ENCODE measurements at places on chromosomes 2 and 18.

DNA sequence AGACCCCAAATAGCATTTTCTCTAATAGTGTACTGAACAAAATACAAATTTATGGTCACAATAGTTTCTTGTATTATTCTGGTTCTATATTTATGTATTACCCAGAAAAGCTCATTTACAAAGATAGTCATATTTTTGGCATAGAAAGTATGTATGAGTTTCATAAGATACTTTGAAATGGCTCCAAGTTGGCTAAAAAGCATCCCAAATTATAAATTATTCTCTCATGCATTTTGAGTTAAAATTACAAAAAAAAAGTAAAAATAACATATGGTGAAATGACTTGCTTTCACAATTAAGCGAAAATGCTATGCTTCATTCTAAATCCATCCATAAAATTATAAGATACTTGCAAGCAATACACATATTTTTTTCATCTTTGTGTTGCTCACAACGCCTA is 530.7 kb downstream of the ZNF804A start:
- no peak for DNase-seq

GRCh38 chr18:74234326-74235171 is 57.2 kb downstream of the CYB5A start:
- no peak for DNase-seq

DNA sequence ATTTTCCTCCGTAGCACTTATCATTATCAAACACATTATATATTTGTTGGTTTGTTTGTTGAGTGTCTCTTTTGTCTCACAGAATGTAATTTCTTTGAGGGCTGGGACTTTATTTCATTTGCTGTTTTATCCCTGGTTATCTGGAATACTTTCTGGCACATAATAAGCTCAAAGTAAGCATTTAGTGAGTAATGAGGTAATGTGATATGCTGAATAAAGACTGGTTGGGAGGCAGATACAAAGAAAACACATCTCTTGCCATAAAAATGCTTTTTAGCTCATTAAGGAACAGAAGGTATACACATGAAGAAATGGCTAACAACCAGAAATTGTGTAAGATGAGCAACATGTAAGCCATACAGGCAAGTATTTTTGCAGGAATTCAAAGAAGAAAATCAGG is 1411.8 kb downstream of the LRP1B start:
- no peak for DNase-seq

DNA sequence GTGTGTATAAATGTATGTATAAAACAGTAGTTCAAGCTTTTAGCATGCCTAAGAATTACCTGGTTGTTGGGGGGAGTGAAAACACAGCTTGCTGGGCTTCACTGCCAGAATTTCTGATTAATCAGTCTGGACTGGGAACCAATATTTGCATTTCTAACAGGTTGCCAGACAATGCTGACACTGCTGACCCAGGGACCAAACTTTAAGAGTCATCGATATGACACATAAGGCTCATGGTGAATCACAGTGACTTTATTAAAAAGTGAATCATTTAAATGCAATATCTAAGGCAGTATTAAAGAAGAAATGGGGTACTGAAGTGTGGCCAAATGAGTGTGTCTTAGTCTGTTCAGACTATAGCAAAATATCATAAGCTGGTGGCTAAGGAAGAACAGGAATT is 195.9 kb upstream of the DTNA start:
- DNase-seq, result no peak

DNA sequence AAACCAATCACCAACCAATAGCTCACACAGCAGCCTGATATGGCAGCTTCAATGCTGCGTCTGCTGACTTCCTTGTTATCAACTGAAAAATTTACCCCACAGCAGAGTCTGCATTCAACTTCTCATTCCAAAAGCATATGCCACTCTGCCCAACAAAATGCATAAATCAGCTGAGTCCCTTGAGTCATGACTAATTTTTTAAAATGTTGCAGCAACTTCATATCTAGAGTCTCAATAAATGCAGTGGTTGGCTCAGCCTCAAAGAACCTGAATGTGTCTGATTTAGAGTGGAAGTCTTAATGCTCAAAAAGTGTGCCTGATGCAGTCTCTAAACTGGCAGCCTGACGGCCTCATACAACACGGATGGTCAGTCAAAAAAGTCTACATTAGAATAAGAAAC is 46.5 kb downstream of the FARSB start:
- no peak for DNase-seq

DNA sequence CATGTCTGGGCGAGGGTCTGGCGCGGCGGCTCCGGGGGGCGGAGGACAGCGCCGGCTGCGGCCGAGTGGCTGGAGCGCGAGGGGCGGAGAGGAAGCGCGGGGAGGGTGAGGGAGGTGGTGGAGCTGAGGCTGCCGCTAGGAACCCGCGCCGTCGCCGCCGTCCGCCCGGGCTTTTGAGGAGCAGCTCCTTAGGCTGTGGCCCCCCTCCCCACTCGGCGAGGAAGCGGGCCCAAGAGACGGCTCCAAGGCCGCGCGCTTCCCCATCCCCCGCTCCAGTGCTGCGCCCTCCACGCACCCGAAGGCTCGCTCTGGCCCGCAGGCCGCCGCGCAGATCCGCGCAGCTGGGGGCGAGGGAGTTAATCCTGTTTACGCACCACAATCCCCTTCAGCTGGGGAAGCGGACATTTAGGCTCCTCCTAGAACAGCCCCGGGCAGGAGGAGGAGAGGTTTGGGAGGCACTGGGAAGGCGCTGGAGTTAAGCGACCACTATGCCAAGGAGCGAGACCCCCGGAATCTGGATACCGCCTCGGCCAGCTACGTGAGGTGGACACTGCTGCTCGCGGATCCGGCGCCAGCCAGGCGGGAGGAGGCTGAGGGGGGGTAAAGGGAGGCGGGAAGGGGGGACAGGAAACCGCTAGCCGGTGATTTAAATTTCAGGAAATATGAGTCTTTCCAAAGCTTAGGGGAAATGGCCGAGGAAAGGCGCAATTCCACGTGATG is at the start of gene CNRIP1:
Gene CNRIP1 (minus strand): TSS at position 552 of the 720 bp plus-strand sequence. CDS start 549 bp downstream, at position 3.
- no peak for DNase-seq

DNA sequence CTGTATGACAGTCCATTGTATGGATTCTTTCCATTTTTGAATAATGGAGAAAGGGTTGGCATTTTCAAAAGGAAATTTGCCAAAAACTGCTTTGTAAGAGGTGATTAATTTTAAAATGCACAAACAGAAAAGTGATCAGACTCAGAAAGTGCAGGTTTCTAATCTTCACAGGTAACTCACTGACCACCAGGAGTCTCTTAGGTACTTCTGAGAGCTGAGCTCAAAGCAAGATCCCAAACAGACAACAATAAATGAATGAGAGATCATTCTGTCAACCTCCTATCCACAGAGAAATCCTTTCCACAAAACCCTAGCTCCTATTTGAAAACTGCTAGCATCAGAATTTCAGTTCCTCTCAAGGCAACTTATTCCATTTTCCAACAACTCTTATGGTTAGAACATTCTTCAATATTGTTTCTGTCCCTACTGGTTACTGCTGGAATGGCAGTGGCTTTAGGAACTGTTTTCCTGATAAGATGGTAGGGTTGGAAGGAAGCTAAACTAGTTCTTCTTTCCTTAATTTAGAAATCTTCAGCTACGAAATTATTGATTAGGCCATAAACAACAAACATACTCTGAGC is 20.6 kb upstream of the HAAO start:
- no peak for DNase-seq

GRCh38 chr2:11652553-11652952 is 17.4 kb downstream of the NTSR2 start:
- DNase-seq, result no peak

GRCh38 chr18:67367540-67367939 is 149.0 kb downstream of the DSEL start:
- DNase-seq, result no peak

GRCh38 chr2:100862081-100862480 is 42.1 kb downstream of the NPAS2 start:
- DNase-seq, result no peak

DNA sequence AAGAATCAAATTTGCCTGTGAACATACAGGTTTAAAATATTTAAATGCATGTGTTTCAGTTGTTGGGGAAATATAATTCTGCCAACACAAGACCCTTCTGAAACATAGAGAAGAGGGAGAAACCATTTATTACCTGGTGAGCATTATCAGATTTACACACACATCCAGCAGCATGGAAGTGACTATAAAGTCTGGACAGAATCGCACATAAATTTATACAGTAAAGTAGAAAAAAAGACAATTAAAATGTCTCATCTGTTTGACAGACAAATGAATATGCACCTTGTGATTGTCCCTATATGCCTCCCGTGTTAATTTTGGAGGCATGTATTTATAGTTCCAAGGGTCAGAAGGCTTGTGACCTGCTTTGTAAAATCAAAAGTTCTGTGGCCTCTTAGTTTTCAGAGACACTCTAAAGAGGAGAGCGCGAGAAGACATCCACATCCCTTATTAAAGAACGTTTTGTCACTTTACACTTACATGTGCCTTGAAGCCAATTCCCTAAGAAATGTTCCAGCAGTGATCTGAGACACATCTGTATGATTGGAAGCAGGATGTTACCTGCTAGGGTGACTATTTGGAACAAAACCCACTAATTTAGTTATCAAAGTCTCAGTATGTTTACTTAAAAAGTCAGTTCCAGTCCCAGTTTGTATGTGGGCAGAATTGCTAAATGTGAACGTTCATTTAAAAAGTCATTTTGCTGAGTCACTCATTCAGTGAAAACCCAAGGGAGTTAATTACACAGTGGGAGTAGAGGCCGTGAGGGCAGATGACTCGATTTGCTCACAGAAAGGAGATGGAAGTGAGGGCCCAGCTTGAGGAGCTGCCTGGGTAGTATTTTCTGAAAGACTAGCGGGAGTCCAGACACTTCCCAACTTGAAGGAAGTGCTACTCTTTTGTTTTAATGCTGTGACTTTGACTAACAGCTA is 527.6 kb upstream of the MEX3C start:
- no peak for DNase-seq

GRCh38 chr2:67881816-67882215 is 181.0 kb downstream of the C1D start:
- no peak for DNase-seq

GRCh38 chr2:20990442-20991430 is 53.1 kb downstream of the APOB start:
- no peak for DNase-seq

DNA sequence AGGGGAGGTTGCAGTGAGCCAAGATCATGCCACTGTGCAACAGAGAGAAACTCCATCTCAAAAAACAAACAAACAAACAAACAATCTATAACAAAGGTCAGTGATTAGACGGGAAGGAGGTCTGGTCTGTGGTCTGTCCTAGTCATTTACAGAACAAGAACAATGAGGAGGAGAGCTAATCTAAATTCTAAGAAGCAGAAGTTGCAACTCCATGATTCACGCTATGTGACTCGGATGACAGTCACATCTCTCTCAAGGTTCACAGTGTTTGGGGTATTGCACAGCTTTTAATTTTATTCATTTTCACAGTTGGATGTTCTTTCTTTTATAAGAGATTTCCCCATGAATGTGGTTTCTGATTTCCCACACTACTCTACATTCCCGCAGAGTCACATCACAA is 218.7 kb upstream of the PIEZO2 start:
- DNase-seq, result no peak

DNA sequence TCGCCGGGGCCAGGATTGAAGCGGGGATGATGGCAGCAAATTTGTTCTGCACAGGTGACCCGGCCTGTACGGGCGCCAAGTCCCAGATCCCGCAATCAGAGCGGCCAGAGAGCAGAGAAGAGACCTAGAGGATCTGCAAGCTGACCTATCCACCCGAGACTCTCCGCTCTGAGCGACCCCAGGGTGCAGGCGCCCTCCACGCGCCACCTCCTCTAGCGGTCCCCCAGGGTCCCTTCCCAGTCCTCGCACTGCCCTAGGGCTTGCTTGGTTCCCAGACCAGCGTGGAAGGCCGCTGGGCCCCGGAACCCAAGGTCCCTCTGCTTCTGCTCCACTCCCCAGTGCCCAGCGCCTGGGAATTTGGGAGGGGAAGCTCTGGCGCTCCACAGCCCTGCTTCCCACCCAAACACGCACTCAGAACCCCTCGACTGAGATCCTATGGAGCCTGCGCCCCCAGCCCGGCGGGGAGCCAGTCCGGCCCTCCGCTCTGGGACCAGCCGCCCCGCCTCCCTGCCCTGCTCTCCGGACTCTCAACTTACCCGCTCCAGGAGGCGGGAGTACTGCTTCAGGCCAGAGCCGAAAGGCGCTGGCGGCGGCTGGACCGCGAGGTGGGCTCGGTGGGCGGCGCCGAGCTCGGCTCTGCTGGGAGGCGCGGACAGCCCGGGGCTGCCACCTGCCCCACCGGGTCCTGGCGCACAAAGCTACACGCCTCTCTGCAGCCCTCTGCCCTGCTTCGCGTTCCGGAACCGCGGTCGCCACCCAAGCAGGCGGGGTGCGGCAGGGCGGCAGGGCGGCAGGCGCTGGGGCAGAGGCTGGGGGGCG is 3.0 kb upstream of the SIX3 start:
- DNase-seq, result no peak

- DNase-seq, result no peak
Observed at GRCh38 chr2:1664698-1665097, 79.6 kb downstream of the PXDN start.

DNA sequence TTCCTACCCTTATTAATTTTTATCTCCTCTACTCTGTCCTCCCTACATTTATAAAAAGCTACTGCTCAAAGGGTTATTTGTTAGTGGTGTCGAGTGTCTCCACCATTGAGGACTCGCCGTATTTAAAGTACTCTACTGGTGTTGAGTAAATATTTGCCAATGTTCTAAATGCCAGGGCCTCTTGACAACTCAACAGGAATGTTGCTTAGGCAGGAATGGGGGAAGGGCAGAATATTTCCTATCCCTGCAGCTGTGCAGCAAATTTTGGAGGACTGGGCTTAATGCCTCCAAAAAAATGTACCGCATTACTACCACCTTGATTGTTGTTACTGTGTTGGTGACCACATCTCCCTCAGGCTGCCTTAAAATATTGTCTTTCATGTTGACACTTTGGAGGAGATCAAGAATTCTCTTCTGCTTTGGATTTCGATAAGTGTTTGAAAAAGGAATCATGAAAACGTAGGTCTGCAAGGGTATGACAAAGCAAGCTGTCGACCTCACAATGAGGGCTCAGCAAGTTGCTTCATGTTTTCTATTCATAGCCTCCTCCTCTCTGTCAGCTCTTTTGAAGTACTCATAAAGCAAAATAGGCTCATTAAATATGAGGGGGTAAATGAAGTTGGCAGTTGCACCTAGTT is 84.3 kb downstream of the EFEMP1 start:
- no peak for DNase-seq

DNA sequence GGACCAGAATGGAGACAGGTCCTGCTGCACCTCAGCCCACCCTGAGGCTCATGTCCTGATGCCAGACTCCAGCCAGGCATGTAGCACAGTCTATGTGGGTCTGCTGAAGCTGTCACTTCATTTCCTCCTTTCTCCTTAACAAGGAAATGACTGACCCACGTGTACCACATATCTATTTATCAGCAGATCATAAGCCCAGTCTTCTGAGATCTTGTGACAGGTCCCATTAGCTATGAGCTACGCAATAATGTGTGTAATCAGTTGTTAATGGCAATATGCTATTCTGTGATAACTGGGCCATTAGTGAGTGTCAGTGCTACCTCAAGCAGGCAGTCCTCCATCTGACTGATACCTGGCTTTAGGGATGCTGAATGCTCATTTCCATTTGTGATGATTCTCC is 615.3 kb downstream of the BCL11A start:
- no peak for DNase-seq
